LHCN-M2 (cell line): ENCODE measurements at places on chromosomes 13 and 19. TPM values are rescaled to one million over a fixed set of nuclear protein-coding genes. Genes with fewer than 3 reads are reported as not detected.
A peak's percentile ranks its signal among the peaks of the same experiment; 100 is the strongest.

The CLEC17A gene
- total RNA-seq, result not detected in 2 replicates

GRCh38 chr13:75861786-75862185 is 225.7 kb downstream of the LMO7 start:
- DNase-seq, result no peak

The PRODH2 gene
- not detected in 2 replicates for total RNA-seq

DNA sequence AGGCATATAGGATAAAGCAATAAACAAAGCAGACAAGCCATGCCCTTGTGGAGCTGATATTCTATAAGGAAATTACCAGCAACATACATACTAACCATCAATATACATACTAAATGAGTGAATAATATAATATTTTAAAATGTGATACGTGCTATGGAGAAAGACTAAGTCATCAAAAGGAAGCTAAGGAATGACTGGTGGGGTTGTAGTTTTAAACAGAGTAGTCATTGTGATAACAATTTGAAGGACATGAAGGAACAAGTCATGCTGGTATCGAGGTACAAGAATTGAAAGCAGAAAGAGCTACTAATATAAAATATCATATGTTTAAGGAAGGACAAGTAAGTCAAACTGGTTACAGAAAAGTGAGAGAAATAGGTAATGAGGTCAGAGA is 894.9 kb upstream of the PCDH9 start:
- peak; percentile 3 for DNase-seq

The B3GNT8 gene
- total RNA-seq, result not detected in 2 replicates
